Glutamatergic neuron (in vitro differentiated cells): ENCODE measurements at places on chromosomes 5 and 9.

- DNase-seq, result no peak
Measured at GRCh38 chr5:149391524-149391923, 12.4 kb upstream of the IL17B start.

DNA sequence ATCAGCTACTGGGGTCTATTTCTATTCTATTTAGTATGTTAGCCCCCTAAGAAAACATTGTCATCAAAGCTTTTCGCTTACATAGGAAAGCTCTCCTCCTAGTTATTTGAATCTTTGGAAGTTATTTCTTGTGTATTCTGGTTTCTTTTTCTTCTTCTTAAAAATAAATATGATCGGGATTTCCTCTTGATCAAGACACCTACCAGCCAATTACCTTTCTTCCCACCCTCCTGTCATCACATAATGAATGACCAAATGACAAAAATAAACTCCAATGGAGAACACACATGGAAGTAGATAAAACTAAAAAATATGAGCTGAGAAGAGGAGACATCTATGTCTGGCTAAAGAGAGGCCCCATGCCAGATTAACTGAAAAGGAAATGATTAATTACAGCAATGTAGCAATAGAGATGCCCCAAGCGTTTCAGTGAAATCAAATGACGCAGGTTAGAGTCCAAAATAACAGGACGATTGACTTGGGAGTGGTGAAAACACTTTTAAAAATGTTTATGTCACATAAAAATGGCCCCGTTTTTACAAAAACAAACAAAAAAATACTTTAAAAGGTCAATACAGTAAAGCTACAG lies 59.5 kb upstream of the PCSK1 start:
- no peak for DNase-seq

- no peak for DNase-seq
Measured at GRCh38 chr5:147170603-147171002, 64.2 kb upstream of the STK32A start.

DNA sequence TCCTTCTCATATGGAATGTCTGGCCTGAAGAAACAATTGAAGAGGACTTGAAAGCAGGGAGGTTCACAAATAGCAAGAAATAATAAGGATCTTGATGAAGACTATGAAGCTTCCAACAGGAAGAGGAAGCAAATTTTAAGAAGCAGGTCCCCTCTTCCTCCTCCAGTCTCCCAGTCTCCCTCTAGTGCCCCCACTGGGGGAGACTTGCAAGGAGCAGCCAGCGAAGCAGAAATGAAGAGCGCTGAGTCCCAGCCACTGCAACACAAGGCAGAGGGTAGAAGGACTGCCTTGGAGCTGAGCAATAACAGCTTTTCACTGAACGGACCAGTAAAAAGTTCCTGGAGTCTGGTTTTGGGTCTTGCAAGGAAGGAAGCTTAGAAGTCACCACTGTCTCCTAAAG lies 32.6 kb upstream of the ACO1 start:
- peak; percentile 40 for DNase-seq

DNA sequence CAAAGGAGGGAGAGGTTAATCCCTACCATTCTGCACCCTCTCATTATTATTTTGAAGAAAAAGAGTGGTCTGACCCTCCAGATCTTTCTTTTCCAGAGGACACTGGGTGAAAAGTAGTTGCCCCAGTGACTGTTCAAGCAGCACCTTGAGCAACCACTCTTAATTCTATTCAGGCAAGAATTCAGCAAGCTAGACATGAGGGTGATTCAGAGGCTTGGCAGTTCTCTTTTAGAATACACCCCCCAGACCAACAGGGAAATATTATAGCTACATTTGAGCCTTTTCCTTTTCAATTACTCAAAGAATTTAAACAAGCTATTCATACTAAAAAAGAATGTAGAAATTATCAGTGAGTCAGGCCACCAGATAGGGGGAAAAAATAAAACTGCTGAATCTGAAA lies 178.3 kb downstream of the MRPS30 start:
- DNase-seq, result no peak

GRCh38 chr5:37436146-37436934 lies 57.2 kb downstream of the WDR70 start:
- DNase-seq, result no peak

GRCh38 chr5:170571875-170572852 lies 68.3 kb downstream of the KCNIP1 start:
- no peak for DNase-seq

GRCh38 chr9:87592554-87593358 lies 95.1 kb downstream of the DAPK1 start:
- DNase-seq, result no peak

- no peak for DNase-seq
Measured at GRCh38 chr9:123364241-123364824, 8.3 kb downstream of the CRB2 start.

DNA sequence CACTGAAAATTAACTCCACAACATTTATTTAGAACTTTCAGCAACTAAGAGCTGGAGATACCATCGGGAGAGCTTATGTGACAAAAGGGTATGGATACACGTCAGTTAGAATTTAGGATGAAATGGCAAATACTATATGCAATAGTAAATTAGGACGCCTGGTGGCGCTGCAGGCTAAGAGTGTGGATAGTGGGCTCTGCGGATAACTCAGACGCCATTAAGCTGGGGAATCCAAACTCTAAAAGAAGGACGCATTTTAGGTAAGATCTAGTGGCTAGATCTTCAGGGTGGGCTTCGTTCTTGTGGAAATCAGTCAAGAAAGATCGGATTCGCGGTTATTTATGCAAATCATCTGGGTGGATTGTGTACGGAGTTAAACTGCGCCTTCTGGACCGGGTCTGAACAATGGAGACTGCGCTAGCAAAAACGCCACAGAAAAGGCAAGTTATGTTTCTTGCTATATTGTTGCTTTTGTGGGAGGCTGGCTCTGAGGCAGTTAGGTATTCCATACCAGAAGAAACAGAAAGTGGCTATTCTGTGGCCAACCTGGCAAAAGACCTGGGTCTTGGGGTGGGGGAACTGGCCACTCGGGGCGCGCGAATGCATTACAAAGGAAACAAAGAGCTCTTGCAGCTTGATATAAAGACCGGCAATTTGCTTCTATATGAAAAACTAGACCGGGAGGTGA lies at the start of gene PCDHB5:
Gene PCDHB5 (plus strand): TSS at position 177 of the 688 bp plus-strand sequence. CDS start 229 bp downstream, at position 406.
- DNase-seq, result peak; percentile 70

DNA sequence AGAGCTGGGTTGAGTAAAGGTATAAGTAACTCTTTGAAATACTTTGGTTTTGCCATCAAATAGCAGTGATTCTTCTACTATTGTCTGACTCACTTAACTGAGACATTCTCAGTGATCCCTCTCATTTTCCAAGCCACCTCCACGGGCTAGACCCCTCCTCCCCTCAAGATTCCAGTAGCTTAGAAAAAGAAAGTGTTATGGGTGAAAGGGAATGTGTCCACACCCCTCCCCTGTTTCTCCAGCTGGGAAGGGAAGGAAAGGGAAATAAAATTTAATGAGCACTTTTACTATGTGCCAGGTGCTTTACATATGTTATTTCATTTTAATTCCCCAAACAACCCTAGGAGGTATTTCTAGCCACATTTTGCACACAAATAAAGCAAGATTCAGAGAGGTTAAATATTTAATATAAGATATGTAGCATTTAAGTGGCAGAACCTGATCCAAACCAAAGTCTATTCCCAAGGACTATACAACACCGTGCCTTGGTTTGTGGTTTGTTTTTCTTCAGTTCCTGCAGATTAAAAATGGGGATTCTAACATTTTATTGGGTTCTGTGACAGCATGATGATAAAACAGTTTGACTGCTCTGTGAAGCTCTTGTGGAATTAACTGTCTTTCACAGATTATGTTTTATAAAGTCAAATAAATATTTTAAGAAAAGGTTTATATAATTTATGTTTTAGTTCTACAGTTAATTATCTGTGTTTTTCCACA lies 135.9 kb downstream of the ZSWIM6 start:
- no peak for DNase-seq

DNA sequence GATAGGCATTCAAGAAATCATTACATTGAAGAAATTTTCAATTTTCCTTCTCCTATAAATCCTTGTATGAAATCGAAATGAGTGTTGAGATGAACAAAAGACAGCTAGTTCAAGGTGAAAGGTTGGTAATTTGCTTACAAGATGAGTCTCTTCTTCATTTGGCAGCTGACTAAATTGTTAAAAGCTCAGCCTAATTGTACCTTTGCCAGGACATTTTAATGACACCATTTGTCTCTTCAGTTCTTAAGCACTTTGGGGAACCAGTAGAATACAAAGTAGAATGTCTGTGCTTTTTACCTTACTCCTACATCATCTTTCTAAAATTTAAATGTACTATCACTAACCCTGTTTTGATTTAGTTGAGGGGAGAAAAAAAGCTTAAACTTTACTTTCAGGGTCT lies 59.4 kb downstream of the GRAMD2B start:
- no peak for DNase-seq

GRCh38 chr9:89351584-89352300 lies 33.4 kb downstream of the SECISBP2 start:
- no peak for DNase-seq
